Spleen (tissue), 13 donors: ENCODE measurements at places on chromosomes 13 and 19. TPM values are rescaled to one million over a fixed set of nuclear protein-coding genes. Genes with fewer than 3 reads are reported as not detected.

Gene VAV1
- total RNA-seq, result 99.0 TPM

Gene IL17D
- 0.26 TPM for total RNA-seq

Gene CDX2
- total RNA-seq, result not detected

Gene CPAMD8
- total RNA-seq, result 12.0 TPM

Gene EIF3K
- 538 TPM for total RNA-seq

Gene URAD
- not detected for total RNA-seq
